ENCODE measurements at places on chromosomes 2 and 18.

DNA sequence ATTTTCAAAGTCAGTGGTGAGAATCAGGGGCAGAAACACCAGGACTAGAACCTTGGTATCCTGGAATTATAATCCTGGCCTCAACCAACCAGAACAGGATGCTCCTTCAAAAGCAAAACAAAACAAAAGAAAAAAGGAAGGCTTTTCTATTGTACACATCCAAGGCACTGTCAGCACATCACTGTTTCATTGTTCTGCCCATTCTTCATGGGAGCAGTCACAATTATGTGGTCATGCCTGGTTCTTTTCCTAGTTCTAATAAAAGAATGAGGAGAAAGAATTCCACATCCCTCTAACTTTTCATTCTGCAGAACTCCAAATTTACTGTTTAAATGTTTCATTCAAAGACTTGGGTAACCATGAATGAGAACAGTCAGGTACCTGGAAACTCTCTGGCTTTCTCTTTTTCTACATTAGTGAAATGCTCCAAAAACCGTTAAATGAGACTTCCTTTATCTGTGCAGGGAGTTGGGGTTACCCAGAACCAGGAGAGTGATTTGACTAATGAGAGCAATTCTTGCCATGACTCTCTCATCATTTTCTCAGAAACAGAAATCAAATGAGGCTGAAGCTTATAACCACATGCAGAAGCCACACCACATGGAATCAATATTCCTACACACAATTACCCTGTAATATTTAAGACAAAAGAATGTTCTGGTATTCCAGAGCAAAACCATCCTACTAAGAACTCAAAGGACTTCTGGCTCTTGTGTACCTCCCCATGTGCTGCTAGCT is 110.9 kb upstream of the CCDC150 start:
- no peak for DNase-seq

DNA sequence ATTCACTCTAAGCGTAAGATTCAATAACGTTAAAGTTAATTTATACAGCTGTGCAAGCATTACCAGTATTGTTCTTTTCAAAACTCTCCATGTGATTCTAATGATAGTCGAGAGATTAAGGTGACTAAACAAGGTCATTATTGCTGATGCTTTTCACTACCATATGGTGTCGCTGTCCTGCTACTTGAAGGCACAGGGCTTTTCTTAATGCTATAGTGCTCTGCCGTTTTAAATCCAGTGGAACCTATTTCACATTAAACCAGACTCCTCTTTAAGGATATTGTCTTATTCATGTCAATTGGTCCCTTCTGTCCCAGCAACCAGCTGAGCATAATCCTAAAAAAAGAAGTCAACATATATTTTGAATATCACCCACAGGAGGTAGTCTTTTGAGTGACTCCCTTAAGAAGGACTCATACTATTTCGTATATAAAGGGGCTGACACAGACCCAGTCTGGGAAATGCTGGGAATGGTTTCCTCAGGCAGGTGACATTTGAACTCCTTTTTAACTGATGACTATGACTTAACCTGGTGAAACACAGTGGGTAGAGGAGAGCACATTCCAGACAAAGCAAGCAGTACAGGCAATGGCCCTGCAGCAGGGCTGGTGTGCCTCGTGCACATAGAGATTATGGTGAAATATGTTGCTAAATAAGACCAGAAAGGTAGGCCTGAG is 53.9 kb upstream of the CYTIP start:
- DNase-seq, result peak; percentile 26

DNA sequence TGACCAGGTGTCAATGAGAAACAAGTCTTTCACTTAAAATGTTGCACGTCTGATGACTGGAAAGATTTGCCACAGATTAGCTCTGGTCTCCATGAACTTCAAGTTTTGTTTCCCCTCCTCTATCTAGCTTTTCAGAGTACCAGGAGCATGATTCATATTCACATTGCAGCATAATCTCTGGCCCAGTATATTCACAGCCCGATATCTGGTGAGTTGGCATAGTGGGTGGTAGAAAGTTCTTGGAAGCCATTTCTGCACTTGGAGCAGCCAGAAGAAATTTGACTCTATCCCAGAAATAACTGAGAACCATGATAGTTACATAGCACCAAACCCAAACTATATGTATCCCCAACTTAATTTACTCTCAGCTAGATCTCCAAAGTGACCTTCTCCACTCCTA is 503.9 kb downstream of the PID1 start:
- no peak for DNase-seq

DNA sequence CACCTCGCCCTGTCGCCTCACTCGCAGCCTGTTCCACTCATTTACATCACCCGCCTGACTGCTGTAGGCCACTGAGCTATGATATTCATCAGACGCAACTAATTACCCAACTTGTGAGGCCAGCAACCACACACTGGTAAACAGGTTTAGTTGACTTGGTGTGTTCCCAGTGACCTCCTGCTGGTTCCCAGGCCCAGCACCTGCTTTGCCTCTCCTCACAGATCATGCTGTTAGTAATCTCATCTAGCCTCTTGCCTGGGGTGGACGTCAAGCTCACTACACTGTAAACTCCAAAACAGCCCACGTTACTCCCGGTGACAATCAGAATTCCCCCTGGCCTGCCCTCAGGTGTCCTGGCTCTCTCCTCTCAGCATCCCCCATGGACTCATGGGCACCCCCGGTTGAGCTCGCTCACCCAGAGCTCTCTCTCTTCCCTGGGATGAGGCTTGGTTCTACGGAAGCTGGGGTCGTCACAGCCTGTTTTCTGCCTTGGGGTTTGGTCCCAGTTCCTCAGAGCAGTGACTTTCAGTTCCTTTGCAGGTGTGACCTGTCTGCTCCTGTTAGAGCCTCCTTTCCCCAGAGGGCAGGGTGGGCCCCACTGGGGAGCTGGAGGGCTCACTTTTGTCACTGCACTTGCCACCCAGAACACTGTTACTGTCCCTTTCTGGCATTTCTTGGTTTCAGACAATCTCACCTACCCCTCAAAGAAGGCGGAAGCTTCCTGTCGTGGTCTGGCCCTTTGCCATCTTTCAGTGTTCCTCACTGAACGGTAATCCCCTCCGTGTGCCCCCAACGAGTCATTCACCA is 40.3 kb downstream of the INPP5D start:
- no peak for DNase-seq

GRCh38 chr2:105249181-105249580 is 7.6 kb downstream of the GPR45 start:
- no peak for DNase-seq

GRCh38 chr2:37599688-37600525 is 71.5 kb downstream of the CDC42EP3 start:
- no peak for DNase-seq

DNA sequence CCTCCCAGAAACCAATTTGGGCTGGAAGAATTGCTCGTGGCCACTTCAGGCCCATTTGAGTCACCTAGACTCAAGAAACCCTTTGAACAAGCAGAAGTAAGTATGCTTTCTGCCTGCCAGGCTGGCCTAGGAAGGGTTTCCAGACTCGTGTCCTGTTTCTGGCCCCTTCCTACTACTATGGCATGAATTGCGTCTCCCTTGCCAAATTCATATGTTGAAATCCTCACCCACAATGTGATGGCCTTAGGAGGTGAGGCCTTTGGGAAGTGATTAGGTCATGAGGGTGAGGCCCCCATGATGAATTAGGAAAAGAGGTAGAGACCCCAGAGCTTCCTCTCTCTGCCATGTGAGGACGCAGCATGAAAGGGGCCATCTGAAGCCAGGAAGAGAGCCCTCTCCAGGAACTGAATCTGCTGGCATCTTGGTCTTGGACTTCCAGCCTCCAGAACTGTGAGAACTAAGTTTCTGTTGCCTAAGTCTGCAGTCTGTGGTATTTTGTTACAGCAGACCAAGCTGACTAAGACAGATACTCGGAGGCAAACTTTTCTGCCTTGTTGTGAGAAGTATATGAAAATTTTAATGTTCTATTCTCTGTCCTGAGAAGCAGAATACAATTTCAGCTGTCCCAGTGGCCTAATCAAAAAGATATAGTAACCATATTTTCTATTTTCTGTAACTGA is 13.1 kb downstream of the GPR45 start:
- DNase-seq, result no peak

- DNase-seq, result no peak
Observed at GRCh38 chr2:3464401-3465005, 54.8 kb downstream of the ADI1 start.

- peak; percentile 5 for DNase-seq
Observed at GRCh38 chr2:231877533-231878456, 48.4 kb downstream of the NPPC start.

DNA sequence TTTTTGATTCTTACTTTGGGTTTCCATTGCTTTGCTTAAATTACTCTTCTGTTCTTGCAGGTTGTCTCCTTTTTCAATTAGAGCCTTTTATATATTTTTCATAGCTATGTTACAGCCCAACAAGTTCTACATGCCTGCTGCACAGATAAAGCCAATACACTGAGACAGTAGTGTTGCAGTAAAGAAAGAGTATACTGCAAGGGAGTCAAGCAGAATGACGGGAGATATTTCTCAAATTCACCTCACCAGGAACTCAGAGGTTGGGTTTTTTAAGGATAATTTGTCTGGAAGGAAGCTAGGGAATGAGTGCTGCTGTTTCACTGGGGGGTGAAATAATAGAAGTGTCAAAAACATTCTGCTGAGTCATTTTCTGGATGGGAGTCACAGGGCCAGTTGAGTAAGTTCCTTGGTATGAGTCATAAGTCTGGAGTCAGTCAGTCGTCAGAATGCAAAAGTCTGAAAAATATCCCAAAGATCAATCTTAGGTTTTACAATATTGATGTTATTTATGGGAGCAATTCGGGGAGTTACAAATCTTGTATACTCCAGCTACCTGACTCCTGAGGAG is 193.0 kb upstream of the RGPD4 start:
- no peak for DNase-seq

DNA sequence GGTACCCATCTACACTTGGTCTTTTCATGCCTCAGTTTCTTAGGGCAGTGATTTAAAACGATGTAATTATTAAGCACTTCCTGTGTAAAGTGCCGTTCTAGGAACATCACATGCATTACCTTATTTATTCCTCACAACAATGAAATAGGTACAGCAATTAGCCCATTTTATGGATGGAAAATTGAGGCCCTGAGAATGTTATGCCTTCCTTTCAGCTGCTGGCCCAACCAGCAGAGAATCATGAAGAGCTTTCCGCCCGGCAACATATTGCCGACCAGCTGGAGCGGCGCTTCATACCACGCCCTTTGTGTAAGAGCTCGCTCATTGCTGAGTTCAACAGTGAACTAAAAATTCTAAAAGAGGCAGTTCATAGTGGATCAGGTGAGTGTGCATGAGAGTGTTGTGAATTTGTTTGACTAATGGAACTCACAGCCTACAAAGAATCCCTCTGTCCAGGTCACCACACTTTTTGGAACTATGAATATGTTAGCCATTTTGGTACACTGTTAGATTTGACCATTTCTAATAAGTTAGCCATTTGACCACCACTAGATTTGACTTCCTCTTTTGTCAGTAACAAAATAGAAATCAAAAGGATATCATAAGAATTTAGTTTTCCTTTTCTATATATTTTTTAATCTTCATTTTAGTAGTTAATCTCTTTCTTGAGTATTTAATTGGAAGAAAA is 25.6 kb upstream of the RPE start:
- DNase-seq, result no peak

- no peak for DNase-seq
Observed at GRCh38 chr18:26252411-26252810, 26.2 kb downstream of the TAF4B start.
